Left lobe of liver (tissue), 2 donors: ENCODE measurements at places on chromosomes 2 and 18. TPM values are rescaled to one million over a fixed set of nuclear protein-coding genes. Genes with fewer than 3 reads are reported as not detected.

Gene FKBP7
- 3.4 TPM for total RNA-seq

Gene HOXD12
- not detected for total RNA-seq

Gene CYP27C1
- 0.05 TPM for total RNA-seq

Gene SPDYA
- total RNA-seq: 0.13 TPM

DNA sequence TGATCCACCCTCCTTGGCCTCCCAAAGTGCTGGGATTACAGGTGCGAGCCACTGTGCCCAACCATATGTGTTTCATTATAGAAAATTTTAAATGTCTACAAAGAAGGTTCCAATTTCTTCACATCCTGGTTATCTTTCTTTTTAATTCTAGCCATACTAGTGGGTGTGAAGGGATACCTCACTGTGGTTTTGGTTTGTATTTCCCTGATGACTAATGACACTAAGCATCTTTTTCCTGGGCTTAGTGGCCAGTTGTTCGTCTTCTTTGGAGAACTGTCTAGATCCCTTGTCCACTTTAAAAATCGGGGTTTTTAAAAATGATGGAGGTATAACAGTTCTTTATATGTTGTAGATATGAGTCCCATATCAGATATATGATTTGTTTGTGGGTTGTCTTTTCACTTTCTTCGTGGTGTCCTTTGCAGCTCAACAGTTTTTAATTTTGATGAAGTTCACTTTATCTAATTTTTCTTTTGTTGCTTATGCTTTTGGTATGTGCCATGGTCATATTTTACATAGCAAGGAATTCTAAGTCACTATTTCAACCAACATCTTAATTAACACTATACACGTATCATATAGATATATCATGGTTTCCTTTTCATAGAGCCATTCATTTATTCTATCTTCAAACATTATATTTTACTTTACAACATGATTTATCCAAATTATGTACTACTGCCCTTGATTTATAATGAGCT is 135.0 kb upstream of the RIOK3 start:
- no peak for DNase-seq

DNA sequence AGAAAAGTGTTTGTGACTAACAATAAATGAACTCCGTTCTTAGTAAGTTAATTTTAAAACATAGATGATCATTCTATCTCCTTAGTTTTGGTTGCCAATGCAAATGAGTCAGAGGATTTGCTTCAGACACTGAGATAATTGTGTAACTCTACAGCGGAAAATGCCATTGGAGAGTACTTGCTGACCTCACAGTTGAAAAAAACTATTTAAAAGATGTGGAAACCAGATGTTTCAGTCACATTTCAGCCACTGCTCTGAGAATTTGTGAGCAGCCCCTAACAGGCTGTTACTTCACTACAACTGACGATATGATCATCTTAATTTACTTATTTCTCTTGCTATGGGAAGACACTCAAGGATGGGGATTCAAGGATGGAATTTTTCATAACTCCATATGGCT is at the start of gene TNFAIP6:
TNFAIP6 (plus strand) TSS at position 234 of the 400 bp plus-strand sequence; CDS start at position 309, 75 bp downstream.
- DNase-seq: no peak

GRCh38 chr2:112541315-112542122 is 746 bp upstream of the POLR1B start:
- DNase-seq: no peak

- DNase-seq: no peak
These were observed 45.4 kb downstream of the CHN1 start for GRCh38 chr2:174959787-174960186.

- no peak for DNase-seq
These were observed 126.2 kb downstream of the NUP35 start for GRCh38 chr2:183250472-183250871.

DNA sequence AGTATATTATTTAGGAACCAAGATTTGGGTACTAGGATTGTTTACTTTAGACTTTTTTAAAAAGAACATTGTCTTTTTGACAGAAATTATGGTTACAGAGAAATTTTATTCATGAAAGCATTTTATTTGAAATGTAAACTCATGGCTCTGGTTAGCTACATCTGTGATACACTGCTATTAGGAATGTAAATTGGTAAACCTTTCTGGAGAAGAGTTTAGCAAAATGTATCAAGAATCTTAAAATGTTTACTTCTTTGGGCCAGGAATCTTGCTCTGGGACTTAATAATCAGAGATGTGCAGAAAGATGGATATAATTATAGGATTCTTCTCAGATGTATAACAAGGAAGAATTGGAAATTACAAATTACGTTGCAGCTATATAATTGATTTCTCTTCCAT is 19.7 kb downstream of the MAP3K20 start:
- no peak for DNase-seq

GRCh38 chr2:171878481-171878993 is 15.5 kb downstream of the SLC25A12 start:
- no peak for DNase-seq

- no peak for DNase-seq
These were observed 301.6 kb upstream of the LRATD1 start for GRCh38 chr2:14330884-14331283.

GRCh38 chr2:7686016-7686385 is 768.8 kb downstream of the RNF144A start:
- no peak for DNase-seq

- no peak for DNase-seq
These were observed 312.4 kb downstream of the MTX2 start for GRCh38 chr2:176581557-176582165.

DNA sequence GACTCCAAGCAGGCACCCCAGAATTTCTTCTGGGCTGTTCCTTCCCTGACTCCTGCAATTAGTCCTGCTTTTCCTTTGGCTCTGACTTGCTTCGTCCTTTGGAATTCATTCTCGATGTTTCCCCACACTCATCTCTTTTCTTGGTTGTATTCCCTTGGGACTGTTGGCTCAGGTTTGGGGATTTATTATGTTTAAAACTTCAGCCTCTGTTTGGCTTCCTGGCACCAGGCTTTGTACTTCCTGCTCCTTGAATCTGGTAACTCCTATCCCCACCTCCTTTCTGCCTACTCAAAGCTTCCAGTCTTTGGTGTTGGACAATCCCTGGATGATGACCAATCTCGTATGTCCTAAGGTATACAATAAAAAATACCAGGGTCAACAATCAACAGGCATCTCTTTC is 1.8 kb upstream of the KCNE4 start:
- DNase-seq: no peak

DNA sequence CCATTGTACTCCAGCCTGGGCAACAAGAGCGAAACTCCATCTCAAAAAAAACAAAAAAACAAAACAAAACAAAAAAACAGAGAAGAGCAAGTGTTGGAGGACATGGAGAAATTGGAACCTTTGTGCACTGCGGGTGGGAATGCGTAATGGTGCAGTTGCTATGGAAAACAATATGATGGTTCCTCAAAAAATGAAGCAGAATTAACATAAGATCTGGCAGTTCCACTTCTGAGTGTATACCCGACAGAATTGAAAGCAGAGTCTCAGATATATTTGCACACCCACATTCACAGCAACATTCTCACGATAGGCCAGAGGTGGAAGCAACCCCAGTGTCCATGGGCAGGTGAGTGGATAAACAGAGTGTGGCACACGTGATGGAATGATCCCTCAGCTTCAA is 11.0 kb upstream of the RALB start:
- no peak for DNase-seq

DNA sequence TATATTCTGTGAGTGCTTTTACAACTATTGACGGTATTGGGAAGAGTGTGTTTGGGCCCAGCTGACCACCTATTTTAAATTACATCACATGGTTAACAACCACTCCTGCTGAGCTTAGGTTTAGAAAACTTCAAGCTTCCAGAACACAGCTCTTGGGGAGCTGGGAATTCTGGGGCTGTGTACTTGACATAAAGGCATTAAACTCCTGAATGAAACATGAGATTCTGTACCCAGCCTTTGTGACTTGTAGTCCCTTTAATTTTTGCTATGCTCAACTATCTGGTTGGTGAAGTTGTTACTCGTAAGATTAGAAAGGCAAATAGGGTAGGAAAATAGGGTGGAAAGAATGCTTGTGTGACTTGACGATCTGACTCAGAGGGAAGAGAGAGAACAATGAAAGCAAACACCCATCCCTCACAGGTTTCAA is 66.9 kb downstream of the LTBP1 start:
- DNase-seq: no peak

DNA sequence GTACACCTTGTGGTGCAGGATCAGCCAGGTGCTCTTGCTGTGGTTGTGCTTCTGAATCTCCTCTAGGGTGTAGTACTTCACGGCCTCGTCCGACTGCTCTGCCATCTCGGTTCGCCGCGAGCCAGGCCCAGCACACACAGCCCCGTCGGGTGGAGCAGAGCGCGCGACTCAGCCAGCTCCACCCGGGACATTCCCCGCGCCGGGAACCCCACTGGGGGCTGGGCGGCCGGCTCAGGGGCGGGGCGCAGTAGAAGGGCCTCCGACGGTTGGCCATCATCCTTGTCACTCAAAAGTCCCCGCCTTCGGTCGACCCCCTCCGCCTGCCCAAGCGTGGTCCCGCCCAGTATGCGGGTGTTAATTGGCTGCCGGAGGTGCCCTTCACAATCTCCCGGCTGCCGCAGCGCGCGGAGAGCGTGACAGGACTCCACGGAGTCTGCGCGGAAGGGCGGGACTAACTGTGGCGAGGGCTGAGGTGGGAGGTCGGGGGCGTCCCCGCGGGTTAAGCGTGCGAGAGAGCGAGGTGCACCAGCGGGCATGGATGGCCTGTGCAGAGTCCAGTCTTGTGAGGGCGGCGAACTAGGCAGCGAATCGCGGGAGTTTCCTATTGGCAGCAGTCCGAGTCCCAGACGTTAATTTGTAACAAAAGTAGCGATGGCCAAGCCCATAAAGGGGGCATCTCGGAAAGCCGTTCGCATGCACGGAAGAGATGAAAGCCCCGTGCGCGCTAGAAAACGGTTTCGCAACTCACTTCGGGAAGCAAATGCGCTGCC is at the start of gene CYB5A:
CYB5A (minus strand) TSS at position 193 of the 770 bp plus-strand sequence; CDS start at position 105, 88 bp downstream.
- peak; percentile 100 for DNase-seq

DNA sequence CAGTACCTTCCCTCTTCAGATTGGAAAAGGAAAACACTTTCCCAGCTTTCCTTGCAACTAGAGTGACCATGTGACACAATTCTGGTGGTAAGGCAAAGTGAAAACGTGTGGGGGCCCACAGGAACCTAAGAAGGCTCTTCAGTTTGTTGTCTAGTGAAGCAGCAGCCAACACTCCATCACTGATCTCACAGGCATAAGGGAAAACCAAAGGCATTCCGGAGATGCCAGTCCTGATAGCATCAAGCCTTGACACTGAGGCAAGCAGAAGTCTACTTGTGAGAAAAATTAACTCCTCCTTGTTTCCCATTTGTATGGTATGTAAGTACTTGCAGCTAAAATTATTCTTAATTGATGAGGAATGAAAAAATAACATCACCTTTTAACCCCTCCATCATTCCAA is 88.3 kb downstream of the ETAA1 start:
- no peak for DNase-seq

DNA sequence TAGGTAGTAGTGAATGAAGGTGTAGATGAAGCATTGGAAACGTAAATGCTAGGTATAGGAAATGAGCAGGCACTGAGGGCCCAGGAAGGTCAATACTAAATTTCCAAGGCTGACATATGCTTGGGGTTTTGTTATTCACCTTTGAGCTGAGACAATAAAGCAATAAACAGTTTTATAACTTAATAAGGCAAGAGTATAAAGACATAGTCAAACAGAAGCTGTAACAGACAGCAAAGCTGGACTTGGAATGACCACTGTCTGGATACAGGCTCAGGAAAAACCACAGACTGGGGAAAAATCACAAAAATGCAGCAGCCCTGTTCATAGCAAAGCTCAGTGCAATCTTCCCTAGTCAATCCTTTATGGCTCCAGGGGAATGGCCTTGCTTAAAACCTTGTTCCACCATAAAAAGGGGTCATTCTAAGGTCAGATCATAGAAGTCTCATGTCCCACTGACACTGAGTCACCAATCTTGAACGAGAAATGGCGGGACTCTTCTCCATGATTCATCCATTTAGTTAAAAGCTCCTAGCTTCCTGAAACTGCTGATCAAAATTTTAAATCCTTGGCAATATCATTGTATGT is 493.3 kb downstream of the CMPK2 start:
- DNase-seq: no peak
